NCI-H526 (cell line): ENCODE measurements at places on chromosomes 1 and 21.
A peak's percentile ranks its signal among the peaks of the same experiment; 100 is the strongest.

DNA sequence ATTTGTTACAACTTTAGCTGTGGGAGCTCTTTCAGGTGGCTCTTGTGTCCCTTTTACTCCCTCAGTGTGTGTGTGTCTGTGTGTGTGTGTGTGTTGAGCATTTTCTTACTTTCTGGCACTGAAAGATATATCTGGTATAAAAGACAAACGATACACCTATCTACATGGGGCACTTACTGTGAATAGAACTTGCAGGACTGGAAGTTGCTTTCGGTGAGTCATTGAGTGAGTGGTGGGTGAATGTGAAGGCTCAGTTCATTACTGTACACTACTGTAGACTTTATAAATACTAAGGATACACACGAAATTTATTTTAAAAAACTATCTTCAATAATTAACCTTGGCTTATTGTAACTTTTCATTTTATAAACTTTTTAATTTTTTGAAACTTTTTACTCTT is 38.7 kb downstream of the BTBD8 start:
- no peak for DNase-seq

GRCh38 chr1:211935448-211935970 is 99.8 kb downstream of the INTS7 start:
- DNase-seq: no peak

GRCh38 chr1:58748666-58749065 is 35.2 kb downstream of the JUN start:
- no peak for DNase-seq

- DNase-seq: no peak
These were observed 194.6 kb downstream of the PBX1 start for GRCh38 chr1:164753521-164754077.

GRCh38 chr21:34100790-34101189 is 27.4 kb downstream of the MRPS6 start:
- DNase-seq: no peak

DNA sequence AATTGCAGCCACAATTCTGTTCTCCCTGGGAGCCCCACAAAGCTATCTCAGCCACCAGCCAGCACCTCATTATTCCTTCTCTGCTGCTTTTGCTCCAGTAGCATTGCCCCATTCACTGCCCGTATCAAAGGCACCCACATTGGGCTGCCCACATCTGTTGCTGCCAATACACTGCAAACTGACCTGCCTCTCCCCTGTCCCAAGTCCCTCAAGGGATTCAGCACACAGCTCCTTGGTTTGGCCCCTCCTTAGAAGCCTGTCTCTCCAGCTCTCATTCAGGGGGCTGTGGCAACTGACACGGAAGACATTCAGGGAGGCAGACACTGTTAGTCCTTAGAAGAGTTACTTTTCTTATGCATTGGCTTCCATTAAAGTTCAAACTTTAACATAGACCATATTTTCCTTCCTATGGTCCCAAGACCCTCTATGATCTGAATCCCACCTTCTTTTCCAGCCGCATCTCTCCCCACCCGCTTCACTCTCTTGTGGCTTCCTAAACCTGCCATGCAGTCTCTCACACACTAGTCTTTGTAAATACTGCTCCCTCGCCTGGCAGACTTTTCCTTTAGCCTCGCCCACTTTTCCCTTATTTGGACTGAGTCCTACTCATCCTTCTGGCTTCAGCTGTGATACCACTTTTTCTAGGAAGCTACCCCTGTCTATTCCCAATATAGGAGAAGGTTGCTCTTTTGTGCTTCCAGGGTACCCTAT is 19.3 kb upstream of the KLHDC8A start:
- DNase-seq: peak; percentile 35

- peak; percentile 85 for DNase-seq
These were observed 78.2 kb upstream of the TARDBP start for GRCh38 chr1:10934150-10934818.

DNA sequence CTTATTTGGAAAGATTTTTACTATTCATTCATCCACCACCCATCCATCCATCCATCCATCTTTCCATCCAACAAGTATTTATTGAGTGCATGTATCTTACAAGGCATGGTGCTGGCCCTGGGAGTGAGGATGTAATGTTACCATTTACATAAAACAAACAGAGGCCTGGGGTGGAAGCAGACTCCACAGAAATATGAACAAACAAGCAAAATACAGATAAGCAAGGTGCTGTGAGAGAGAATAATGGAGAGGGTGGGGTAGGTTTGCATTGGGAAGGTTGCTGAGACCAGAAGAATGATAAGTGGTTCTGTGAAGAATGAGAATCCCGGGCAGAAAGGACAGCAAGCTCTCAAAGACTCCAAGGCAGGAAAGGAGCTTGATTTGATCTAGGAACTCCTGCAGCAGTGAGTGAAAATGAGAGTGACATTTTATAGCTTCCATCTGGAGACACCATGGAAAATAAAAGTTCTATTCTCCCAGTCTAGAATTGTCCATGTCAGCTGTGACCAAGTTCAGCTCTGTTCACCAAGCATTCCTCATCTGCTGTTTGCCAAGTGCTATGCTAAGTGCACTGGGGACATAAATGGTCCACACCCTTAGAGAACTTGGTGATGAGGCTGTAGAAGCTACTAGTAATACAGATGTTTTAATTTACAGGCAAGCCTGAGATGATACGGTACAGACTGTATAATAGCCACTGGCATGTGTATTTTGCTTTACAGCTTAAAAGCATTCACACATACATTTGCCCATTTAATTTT is 75.3 kb downstream of the PEX14 start:
- DNase-seq: no peak

- no peak for DNase-seq
These were observed 176.8 kb downstream of the LMO4 start for GRCh38 chr1:87505391-87505983.

DNA sequence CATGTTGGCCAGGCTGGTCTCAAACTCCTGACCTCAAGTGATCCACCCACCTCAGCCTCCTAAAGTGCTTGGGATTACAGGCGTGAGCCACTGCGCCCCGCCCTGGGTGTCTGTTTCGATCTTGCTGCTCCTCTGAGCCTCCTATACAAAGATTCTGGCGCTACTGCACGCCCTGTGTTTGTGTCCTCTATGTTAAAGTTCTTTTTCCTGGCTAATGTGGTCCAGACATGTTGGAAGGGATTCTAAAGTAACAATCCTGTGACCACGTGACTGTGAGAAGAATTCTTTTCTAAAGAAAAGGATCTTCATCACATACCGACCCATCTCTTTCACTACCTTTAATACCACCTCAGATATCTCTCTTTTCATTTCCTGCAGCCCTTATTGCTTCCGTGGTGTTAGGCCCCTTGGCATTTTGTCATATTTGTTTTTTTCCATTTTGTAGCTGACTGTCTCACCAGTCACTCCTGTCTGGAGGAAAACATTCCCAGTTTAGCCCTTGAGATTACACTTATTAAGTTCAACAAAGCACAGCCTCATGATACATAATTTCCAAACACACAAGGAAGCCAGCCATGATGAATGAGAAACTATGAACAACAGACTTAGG is 27.2 kb upstream of the ENO1 start:
- no peak for DNase-seq

DNA sequence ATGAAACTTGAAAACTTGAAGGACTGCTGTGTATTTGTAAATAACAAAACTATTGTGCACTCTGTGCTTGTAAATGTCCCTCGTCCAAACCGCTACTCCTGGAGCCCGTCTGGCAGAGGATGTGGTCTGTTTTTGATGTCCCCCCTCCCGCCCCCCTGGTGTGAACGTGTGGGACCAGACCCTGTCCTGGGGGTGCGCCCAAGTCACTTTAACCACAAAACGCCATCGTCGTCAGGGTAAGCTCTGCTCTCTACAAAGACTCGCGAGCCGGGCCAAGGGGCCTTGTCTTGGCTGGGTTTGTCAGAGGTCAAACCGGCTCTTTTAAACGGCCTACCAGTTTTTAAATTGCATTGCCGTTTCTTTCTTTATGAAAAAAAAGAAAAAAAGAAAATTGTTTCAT is 87.4 kb upstream of the TMEM51 start:
- no peak for DNase-seq

DNA sequence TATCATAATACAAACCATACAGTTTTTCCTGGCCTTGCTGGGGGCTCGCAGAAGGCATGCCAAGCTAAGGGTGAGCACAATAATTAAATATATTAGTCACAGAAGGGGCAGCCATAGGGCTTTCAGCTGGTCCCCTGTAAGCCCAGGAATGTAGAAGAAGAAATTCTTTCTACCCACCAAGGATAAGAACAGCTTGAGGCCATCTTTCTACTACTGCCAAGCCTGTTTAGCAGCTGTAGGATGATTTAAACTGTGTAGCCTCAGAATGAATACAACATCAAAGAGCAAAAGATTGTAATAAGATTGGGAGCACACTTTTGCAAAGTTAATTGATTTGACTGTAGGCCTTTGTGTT is 171.5 kb downstream of the LRRC7 start:
- no peak for DNase-seq

GRCh38 chr1:179917601-179918429 is 35.7 kb downstream of the TOR1AIP1 start:
- no peak for DNase-seq

GRCh38 chr1:89839516-89839915 is 18.7 kb downstream of the LRRC8D start:
- no peak for DNase-seq

GRCh38 chr1:96478228-96478627 is 243.4 kb upstream of the PTBP2 start:
- DNase-seq: no peak

- no peak for DNase-seq
These were observed 76.5 kb downstream of the BCAR3 start for GRCh38 chr1:93605026-93605568.

GRCh38 chr1:183947988-183948387 is 89.5 kb downstream of the COLGALT2 start:
- no peak for DNase-seq

DNA sequence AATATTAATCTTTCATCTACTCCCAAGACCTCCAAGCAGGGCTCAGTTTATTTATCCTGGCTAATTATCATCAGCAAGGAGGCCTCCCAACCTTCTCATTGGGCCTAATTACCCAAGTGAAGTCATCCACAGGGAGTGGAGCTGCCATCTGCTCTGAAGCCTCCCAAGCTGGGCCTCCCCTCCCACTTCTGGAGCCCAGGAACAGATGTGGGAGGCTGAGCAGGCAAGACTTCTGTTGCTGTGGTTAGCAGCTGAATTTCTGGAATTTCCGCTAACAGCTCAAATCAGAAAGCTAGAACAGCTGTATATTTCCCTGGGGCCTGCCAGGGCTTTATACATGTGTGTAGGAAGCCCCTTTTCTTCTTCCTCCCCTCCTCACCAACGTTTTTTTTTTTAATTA is 127.5 kb downstream of the UCK2 start:
- no peak for DNase-seq
